Activated CD4-positive, alpha-beta T cell treated with anti-CD3 and anti-CD28 coated beads for 48 hours (primary cell): ENCODE measurements at places on chromosomes 12 and 14.

DNA sequence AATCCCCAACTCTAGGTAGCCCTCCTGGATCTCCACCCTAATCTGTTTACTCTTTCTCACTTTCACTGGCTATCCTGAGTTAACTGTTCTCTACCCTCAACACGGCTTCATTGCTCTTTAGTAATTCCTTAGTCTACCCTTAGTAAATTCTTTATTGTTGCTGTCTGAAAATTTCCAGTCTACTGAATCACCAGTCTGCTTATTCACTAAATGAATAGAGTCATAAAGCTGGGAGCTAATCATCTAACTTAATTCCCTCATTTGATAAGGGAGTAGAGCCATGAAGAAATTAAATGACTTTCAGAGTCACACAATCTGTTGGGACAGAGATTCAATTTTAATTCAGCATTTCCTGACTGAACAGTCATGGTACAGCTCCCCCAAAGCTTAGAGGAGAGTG lies 36.5 kb downstream of the YEATS4 start:
- no peak for DNase-seq

GRCh38 chr12:61870658-61871484 lies 389.3 kb upstream of the USP15 start:
- DNase-seq, result peak; percentile 9

DNA sequence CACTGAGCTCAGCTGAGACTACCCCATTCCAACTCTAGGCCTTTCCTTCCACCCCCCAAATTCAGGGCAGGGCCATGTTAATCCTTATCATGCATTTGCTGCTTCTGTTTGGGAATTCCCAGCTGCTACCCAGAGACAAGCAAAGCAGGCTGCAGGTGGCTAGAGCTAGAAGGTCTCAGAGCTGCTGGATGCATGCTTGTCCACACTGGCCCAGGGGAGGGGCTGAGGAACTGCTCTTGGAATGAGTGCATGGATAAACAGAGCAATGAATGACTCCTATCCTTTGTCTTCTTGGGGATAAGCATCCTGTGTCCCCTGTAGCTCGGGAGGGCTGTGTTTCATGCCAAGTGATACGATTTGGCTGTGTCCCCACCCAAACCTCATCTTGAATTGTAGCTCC lies 136.8 kb upstream of the NOS1 start:
- DNase-seq, result no peak

GRCh38 chr12:18383203-18383602 lies 121.9 kb downstream of the PIK3C2G start:
- no peak for DNase-seq

DNA sequence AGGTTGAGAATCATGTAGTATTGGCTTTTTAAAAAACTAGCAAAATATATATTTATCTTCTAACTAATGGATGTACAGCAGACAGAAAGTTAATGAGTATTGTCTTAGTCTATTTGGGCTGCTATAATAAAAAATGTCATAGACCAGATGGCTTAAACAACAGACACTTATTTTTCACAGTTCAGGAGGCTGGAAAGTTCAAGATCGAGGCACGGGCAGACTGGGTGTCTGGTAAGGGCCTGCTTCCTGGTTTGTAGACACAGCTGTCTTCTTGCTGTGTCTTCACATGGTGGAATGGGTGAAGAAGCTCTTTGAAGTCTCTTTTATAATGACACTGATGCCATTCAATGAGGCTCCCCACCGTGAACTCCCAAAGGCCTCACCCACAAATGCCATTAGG lies 70.1 kb upstream of the KRR1 start:
- no peak for DNase-seq

- no peak for DNase-seq
Measured at GRCh38 chr12:116631619-116632018, 72.4 kb downstream of the MAP1LC3B2 start.

DNA sequence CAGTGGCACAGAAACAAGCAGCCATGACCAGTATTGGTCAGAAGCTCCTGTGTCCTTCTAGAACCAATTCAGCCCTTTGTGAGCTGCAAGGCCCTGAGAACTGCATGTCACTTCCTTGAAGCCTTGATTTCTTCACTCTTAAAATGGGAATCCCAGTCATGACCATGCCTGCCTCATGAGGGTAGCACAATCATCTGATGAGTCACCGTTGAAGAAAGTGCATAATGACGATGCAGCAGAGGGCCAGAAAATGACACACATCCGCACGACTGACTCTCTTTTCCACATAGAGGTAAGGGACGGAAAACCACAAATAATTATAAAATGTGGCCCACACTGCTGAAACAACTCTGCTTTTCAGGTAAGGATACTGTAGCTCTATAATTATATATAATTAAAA lies 777.4 kb downstream of the BCL11B start:
- DNase-seq, result peak; percentile 32

GRCh38 chr14:59869381-59870255 lies 958 bp downstream of the RTN1 start:
- DNase-seq, result no peak

- DNase-seq, result no peak
Measured at GRCh38 chr12:77001276-77001675, 64.1 kb downstream of the E2F7 start.

GRCh38 chr14:69877492-69877891 lies 1.7 kb upstream of the SMOC1 start:
- DNase-seq, result no peak

DNA sequence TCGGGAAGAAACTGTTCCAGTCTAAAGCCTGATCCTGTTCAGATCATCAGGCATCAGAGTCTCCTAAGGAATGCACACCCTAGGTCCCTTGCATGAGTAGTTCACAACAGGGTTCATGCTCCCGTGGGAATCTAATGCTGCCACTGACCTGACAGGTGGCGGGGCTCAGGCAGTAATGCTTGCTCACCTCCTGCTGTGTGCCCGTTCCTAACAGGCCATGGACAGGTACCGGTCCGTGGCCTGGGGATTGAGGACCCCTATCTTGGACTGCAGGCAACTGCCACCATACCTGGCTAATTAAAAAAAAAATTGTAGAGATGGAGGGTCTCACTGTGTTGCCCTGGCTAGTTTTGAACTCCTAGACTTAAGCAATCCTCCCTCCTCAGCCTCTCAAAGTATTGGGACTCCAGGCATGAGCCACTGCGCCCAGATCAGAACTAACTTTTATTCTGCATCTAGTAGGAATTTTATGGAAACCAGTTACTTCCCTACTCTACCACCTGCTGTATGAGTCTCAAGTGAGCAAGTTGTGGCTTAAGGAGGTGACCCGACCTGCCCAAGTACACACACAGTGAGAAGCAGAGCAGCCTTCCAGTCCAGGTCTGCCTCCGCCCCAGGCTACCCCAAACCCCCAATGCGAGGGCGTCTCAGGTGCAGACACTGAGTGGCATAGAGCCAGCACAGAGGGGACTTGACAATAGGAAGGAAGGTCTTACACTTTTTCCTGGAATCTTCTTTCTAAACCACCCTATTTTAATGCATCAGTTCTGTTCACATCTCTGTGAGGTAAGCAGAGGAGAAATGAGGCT lies 2.5 kb upstream of the PAPLN start:
- no peak for DNase-seq

DNA sequence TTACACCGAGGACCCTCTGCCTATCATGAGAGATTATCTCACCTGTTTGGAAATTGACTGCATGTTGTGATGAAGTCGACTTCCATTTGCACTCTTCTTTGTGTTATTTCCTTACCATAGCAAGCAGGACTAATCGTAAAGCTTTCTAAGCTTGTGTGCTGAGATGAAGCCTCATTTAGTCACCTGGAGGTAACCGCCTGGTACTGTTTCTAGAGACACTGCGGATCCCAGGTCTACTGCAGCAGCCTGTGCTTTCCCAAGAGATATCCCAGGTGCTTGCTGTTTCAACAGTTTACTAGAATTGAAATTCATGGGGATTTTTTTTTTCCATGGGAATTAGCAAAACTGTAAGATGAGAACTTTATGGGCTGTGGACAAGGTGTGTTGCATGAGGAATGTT lies 131.8 kb downstream of the PTPRR start:
- no peak for DNase-seq

DNA sequence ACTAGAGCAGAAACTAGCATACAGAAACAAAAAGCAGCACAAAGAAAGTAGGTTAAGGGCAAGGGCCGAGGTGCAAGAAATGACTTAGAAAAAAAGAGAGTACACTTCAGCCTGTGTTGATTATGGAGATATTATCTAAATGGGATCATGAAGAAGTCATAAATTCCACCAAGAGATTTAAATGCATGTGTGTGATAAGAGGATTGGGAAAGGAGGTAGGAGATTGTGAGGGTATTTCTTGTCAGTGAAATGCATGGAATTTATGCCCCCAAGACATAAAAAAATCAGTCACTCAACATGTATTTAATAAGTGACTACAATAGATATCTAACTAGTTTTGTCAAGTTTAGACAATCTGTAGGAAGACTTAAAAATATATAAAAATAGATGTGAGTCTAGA lies 976.2 kb upstream of the LRFN5 start:
- no peak for DNase-seq

DNA sequence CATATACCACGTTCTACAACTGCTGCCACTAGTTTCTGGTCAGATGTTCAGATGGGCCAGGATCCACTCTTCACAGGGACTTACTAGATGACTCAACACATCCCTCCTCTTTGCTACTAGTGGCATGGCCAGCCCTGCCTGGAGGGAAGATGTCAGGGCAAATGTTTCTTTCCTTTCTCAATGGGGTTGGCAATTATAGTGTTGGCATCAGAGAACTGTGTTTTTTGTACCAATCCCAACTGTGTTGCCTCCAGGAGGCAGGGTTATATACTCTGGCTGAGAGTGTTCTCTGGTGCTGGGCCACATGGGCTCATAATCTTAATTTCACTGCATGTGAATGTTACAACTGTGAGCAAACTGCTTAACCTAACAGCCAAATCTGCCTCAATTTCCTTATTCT lies 69.9 kb upstream of the AVPR1A start:
- DNase-seq, result no peak

DNA sequence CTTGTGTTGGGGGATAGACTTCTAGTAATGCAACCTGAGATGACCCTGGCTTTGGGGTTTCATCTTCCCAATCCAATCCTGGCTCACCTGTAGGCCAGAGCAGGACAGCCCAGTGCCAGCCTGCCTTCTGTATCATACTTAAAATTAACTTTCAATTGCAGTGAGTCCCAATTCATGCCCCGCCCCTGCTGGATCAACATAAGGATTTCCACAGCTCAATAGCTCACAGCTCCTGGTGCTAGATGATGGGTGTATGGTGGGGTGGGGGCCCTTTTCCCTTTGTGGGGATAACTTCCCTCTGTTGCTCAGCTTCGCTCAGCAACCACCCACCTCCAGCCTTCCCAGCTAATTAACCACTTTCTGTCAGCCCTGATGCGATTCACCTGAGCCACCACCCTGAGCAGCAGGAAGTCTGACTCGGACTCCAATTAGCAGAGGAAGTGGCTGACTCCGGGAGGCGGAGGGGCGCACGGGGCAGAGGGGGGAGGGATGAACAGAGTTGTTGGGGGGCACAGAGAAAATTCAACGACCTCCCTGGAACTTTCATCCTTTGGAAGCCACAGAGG lies 24.3 kb upstream of the CHGA start:
- peak; percentile 11 for DNase-seq

DNA sequence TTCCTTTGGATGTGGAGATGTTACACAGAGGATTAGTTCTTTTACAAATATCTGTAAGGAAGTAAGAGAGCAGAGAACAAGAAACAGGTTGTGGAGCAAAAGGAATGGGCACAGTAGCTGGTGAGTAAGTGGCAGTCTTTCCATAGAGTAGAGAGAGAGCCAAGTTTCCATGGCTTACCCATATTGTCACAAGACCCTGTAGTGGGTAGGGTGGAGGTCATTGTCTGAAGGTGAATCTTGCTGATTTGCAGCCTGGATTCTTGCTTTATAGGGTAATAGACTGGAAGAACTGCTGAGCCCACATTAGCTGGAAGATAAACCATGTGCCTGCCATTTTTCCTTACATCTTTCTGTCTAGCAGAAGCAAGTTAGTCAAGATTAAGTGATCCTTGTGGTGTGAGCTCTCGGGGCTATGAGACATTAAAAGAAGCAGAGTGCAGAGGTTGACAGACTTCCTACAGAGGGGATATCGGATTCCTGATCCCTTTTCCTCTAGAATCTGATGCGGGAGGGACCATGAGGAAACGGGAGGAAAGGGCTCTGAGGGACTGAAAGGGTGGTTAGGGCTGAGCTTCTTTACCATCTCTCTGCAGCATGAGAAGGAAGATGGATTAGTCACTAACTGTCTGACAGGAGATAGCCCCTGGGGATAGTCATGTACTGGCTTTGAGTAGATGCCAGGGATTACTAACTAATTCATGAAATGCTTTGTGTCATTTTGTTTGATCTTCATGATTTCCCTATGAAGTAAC lies 44.0 kb upstream of the LRTM2 start:
- DNase-seq, result no peak

DNA sequence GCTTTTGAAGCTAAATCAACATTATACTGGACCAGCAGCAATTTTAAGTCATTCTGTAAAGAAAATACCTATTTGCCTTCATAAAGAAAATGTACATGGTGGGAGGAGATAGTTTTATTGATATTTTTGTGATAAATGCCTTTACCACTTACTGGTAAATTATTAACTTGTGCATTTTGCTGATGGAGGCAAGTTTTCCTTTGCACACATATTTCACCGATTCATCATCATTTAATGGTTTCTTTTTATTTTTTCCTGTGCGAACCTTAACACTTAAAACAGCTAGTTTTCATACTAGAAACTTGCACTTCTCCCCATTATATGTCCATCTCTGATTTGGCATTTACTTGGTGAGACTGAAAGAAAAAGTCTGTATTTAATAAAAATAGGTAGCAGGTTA lies 239.3 kb downstream of the TRHDE start:
- DNase-seq, result no peak

DNA sequence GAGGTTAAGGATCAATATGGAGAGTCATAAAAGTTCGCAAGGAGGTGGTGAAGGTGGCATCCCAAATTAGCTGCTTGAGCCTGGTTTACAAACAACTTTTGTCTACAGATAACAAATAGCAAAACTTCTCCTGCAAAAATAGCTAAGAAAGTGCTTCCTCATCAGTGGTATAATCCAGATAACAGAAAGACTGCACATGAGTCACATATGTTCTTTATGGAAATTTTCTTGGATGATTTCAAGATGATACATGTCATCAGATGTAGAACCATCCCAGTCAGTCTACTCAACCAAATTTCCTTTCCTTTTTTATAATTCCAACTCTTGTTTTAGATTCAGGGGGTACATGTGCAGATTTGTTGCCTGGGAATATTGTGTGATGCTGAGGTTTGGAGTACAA lies 133.0 kb downstream of the BTG1 start:
- no peak for DNase-seq
